ENCODE measurements at places on chromosomes 11 and 22. TPM values are rescaled to one million over a fixed set of nuclear protein-coding genes. Genes with fewer than 3 reads are reported as not detected.

The TTC38 gene
- 74.2 TPM for total RNA-seq

The ANGPTL5 gene
- not detected for total RNA-seq

The BIK gene
- total RNA-seq, result 0.18 TPM

The LAYN gene
- total RNA-seq, result 92.5 TPM

The KCNJ1 gene
- not detected for total RNA-seq

Measured in IMR-90 (cell line).